CD4-positive, alpha-beta memory T cell (primary cell): ENCODE measurements at places on chromosomes 4 and X. TPM values are rescaled to one million over a fixed set of nuclear protein-coding genes. Genes with fewer than 3 reads are reported as not detected.

DNA sequence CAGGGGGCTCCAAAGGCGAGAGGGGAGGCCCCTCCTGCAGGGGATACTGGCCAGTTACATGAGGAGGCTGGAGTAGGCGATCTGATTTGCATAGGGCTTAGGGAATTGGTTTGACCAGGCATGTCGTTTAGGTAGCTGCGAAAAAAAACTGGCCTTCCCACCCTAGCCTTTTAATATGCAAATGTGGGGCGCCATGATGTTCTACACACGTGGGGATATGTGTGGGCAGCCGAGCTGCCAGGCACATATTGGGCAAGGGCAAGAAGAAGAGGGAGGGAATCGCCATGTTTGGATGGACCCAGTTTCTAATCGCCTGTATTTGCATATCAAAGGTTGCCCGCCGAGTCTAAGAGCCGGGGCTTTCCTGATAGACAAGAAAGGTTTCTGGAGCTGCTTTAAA, 121.3 kb downstream of the PRKX start:
- no peaks in the 10 kb centered on the region for H3K4me1 ChIP-seq
- H3K36me3 ChIP-seq: no peaks in the 10 kb centered on the region
- H3K27me3 ChIP-seq: no peaks in the 10 kb centered on the region
- no peak overlapping the region for H3K27ac ChIP-seq

Gene AWAT1
- not detected for total RNA-seq

DNA sequence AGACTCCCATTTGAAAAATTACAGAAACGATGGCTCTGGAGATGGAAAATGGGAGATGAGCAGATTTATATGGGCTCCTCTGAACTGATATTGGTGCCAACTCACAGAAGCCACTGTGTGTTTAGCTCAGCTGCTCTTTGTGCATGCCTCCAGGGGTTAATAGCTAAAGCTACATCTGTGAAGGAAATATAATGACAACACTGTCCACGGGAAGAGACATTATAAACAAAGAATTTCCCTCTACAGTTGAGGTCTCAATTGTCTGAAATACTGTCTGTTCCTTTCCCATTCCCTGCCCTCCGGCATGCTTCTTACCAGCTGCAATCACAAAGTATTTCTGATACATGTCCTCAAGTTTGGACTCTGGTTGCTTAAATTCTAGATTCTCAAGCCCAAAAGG, 40.4 kb downstream of the PPA2 start:
- no peaks in the 10 kb centered on the region for H3K4me1 ChIP-seq
- H3K4me3 ChIP-seq: no peak overlapping the region
- no peak for DNase-seq
- H3K27me3 ChIP-seq: no peaks in the 10 kb centered on the region
- H3K36me3 ChIP-seq: peaks cover 11% of the 10 kb centered on the region

DNA sequence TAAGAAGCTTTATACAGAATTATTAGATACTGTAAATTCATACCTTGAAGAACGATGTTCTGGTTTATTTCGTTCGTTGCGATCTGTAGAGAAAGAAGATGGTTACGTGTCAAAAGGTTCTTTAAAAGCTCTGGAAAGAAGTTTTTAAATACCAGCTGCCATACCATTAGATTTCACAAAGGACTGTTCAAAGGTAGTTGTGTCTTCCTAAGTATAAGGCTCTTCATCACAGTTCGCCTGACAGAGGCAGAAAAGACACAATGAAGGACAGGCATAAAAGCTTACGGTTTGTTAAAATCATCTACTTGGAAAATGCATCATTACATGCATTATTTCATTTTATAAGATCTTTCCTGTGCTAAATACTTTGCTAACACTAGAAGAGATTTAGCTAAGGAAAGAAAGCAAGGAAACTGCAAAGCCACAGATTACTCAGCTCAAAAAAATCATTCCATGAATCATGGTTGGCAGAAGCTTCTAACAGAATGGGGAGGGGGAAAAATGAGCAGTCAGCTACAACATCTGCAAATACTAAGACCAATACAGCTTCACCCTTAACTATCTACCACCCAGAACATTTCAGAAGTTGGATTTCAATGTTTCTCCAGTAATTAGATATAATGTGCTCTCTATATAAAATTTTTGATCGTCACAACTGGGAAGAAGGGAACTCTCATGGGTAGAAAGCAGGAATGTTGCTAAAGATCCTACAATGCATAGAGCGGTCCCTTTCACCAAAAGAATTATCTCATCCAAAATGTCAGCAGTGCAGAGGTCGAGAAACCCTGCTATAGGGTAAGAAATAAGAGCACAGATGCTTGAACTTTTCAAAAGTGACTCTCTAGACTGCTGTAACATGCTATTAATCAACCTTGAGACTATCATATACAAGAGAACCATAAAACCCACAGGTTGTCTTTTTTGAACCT, 50.7 kb upstream of the PRSS48 start:
- no peaks in the 10 kb centered on the region for H3K36me3 ChIP-seq
- H3K27me3 ChIP-seq: no peaks in the 10 kb centered on the region
- no peak overlapping the region for H3K4me3 ChIP-seq
- no peaks in the 10 kb centered on the region for H3K4me1 ChIP-seq
- no peak overlapping the region for H3K27ac ChIP-seq
- no peak for DNase-seq

Gene AFF1
- total RNA-seq: 105 TPM

Gene ADH1C
- not detected for total RNA-seq

GRCh38 chr4:157701695-157701994, 471.2 kb downstream of the GASK1B start:
- no peaks in the 10 kb centered on the region for H3K27me3 ChIP-seq
- H3K4me3 ChIP-seq: no peak overlapping the region
- no peak overlapping the region for H3K27ac ChIP-seq

Gene CYLC1
- total RNA-seq: not detected
